ENCODE measurements at places on chromosomes 7 and 10. TPM values are rescaled to one million over a fixed set of nuclear protein-coding genes. Genes with fewer than 3 reads are reported as not detected.

DNA sequence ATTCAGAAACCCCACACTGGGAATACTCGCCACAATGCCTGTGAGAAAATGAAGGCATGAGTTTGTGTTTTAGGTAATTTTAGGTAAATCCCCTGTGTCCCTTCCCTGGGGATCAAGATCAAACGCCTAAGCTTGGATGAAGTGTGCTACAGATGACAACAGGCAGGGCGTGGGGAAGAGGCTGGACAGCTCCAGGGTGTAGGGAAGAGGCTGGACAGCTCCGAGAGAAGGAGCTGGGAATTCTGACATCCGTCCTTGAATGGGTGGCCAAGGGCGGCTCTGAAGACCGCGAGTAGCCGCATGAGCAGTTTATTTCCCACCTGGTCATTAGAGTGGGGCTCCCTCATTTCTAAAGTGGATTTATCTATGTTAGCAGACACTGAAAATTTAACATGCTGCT is 109.7 kb downstream of the RAMP3 start:
- peak; percentile 53 for DNase-seq

- DNase-seq, result no peak
Measured at GRCh38 chr7:144523621-144524020, 120.1 kb upstream of the NOBOX start.

DNA sequence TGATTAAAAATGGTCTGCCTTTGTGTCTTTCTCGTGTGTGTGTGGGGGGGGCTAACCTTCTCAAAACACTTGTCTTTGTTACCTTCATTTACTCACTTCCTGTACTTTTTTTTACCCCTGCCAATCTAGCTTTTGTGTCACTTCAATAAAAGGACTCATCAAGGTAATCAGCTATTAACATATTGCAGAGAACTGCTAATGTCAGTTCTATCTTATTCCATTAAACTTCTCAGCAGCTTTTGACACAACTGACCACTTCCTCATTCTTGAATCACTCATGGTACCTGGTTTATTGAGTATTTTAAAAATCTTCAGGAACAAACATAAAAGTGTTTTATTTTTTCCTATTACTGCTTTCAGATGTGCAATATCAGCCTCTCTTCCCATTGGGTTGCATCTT is 59.8 kb downstream of the SLC25A40 start:
- no peak for DNase-seq

RNLS gene
- 0.19 TPM for total RNA-seq

GRCh38 chr7:140604076-140604475 is 36.5 kb downstream of the DENND2A start:
- no peak for DNase-seq

SPDYE18 gene
- total RNA-seq, result not detected

ZNF680 gene
- 40.6 TPM for total RNA-seq

RSU1 gene
- total RNA-seq, result 57.1 TPM

FIGNL1 gene
- 16.5 TPM for total RNA-seq

- no peak for DNase-seq
Measured at GRCh38 chr7:46244757-46245156, 323.7 kb upstream of the IGFBP3 start.

DNA sequence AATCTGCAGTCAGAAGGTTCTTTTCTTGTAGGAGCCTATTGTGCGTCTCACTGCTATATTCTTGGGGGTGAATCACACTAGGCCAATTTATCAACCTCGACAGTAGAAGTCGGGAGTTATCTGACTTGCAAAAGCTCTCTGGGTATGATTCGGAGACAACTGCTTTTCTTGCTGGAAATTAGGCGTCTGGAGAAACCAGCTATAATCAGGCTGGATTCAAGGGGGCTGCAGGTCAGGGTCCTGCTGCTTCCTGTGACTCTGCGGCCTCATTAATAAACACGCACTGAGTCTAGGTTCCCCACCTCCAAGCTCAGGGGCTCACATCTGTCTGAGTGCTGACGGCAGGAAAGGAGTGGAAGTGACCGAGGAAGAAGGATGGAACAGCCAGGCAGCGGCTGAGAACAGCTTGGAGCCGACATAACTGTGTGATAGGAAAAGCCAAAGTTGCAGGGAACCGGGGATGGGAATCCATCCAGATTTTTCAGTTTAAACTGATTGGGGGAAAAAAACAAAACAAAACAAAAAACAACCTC is 184.6 kb downstream of the FANK1 start:
- no peak for DNase-seq

NPFFR1 gene
- total RNA-seq, result not detected

DNA sequence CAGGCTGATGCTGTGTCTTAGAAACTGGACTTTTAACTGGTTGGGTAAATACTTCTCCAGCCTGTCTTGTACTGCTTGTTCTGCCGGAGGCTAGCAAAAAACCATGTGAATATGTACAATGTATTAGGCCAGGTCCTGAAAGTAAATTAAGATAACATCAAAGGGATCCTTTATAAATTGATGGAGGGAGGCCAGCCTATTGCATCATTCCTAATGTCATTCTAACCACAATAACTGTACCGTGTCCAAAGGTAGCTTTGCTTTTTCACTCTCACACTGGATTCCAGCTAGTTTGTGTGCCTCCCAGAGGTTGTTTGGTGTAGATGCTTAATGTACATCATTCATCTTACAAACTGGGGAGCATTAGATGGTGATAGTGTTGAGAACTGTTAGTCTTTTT is 91.2 kb upstream of the SEM1 start:
- no peak for DNase-seq

DNA sequence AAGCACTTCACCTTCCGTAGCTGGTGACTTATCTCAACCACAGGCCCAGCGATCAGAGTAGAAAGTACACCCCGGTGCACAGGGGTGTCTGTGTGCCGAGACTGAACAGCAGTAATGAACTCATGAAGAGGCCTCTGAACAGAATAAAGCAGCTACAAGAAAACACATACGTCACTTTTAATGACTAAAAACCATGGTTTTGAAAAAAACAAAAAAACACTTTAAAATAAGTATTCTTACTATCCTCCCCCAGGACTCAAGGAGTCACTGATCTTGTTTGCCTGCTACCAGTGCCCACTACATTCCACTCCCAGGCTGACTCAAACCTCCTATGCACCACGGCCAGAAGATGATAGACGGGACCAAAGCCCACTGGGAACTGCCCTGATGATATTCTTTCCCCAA is 53.8 kb downstream of the NCAPG2 start:
- peak; percentile 69 for DNase-seq

DNA sequence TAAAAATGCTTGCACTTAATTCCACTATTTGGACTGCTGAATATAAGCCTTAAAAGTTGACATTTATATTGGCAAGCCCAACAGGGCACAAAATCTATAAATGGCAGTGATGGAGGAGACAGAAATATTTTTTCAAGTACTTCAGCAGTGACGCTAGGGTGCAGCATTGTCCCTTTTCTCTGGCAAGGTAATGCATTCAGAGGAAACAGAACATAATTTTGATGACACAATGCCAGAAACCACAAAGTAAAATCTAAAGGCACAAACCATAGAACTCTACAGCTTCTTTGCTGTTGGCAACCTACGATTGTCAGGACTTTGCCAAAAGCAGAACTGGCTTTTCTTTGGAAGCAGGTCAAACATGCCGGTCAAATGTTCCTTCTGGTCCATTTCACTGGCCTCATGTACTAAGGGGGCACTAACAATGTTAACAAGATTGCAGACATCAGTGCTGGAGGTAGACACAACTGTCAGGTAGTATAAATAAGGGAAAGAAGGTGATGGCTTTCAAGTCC is 30.9 kb upstream of the FAM133B start:
- peak; percentile 85 for DNase-seq

INMT gene
- total RNA-seq, result 5.4 TPM

GRCh38 chr7:4500812-4501211 is 181.3 kb upstream of the FOXK1 start:
- DNase-seq, result no peak

GRCh38 chr10:6333086-6333485 is 130.4 kb downstream of the PFKFB3 start:
- DNase-seq, result peak; percentile 59

DNA sequence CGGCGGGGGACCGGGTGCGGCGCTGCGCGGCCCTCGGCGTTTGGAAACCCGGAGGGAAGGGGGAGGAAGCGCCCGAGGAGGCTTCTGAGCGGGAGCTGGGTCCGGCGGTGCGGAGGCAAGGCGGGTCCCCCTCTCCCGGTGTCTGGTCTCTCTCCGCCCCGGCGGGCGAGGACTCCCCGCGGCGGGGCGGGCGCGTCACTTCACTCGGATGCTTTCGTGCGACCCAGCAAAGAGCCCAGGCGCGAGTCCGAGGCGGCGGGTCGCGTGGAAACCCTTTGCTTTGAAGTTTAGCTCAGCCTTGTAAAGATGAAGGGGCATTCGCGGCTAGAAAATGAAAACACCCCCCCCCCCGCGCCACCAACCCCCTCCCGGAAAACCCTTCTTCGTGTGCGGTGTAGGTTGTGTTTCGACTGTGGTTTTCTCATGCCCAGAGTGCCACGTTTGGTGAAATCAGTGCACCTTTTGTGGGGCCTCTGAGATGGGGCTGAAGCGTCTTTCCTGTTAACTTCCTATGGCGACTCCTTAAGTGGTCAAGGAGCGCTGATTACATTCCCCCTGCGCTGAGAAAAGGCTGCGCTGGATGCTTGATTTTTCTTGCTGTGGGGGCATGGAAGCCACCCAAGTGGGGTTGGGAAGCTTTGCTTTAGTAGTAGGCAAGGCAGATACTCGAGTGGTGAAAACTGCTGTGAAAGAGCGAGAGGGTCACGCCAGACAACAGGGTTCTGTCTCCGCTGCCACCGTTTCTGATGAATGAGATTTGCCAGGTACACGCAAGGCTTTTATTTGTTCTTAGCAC is 876 bp downstream of the GNAI1 start:
- DNase-seq, result peak; percentile 63

GRCh38 chr7:132397070-132397469 is 179.2 kb downstream of the PLXNA4 start:
- DNase-seq, result no peak

DNA sequence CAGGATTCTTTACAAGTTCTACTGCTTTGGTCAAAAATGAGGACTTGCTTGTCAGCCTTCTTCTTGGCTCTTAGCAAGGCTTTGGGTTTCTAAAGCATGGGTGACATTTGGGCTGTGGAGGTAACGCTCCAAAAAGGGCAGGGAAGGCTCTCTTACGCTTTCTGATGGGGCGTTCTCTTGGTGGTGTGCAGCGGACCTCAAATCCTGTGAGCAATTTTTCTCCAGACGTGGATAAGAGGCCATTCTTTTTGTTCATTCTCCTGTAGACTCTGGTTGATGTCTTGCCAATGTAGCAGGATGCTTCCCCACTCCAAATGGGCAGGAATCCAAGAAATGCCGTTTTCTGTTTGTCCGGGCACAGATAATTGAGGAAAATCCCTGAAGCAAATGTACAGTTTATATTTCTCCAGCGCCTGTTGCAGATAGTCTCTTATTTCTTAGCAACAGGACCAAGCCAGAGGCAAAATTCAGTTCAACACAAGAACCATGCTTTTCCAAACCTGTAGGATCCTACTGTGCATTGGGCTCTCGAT is 138.4 kb upstream of the NFE2L3 start:
- DNase-seq, result no peak

- no peak for DNase-seq
Measured at GRCh38 chr7:27158436-27159265, 2.2 kb upstream of the HOXA7 start.

- no peak for DNase-seq
Measured at GRCh38 chr10:126332576-126332975, 55.7 kb downstream of the ADAM12 start.

LDB1 gene
- total RNA-seq, result 39.1 TPM

LOXL4 gene
- total RNA-seq, result 0.88 TPM

GRCh38 chr7:75869776-75870379 is 9.0 kb upstream of the RHBDD2 start:
- no peak for DNase-seq

DNA sequence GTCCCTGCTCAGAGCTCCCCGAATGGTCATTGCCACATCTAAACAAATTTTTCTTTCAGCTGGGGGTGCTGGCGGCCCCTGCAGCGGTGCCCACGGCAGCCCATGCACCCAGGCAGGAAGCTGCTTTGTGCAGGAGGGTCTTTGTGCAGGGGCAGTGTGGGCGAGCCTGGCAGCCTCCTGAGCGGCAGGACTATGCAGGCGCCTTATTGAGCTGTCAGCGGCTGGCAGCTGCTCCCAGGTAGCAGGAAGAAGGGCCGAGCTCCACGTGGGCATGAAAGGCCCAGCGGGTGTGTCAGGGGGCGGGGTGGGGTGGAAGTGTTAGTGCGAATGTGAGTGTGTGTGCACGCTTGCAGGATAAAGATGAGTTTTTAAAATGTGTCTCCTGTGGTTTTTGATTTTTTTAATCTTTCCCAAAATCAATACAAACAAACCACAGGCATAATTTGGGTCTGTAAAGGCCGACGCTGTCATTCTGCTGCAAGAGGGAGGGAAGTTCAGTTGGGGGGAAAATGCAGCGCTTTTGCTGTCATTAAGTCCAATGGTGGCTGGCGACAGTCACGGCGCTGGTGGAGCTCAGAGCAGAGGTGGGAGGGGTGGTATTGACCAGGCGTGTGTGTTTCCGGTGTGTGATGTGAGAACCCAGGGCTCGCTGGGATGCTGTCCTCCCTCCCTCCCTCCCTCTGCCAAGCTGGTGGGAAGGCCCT is 83.9 kb downstream of the LHPP start:
- DNase-seq, result no peak

INHBA gene
- total RNA-seq, result 5.8 TPM

- peak; percentile 89 for DNase-seq
Measured at GRCh38 chr10:94545391-94546048, at the start of gene HELLS. Gene HELLS (plus strand): TSS chr10:94545788. CDS start chr10:94545922, 134 bp downstream.

NUB1 gene
- total RNA-seq, result 60.7 TPM

DNA sequence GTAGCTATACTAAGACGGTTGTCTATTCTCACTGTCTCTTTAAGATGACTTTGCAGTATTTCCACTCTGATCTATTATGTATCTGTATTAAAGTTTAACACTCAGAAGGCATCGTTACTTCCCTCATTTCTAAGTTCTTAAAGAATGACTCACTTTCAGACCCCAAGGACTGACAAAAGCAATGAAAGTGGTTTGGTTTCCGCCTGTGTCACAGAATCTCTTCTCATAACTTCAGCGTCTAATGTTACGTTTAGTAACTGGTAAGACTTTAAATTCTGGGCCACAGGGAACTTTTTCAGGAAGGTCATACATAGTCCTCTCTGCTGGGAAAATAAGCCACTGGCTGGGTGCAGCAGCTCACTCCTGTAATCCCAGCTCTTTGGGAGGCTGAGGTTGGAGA is 892.0 kb upstream of the AUTS2 start:
- DNase-seq, result no peak

- DNase-seq, result no peak
Measured at GRCh38 chr10:61257956-61258496, 195.2 kb downstream of the TMEM26 start.

Data from myocyte (in vitro differentiated cells).